ENCODE measurements at places on chromosomes 2 and 18.
A peak's percentile ranks its signal among the peaks of the same experiment; 100 is the strongest.

- peak; percentile 0 for DNase-seq
These were observed 5.3 kb upstream of the MC4R start for GRCh38 chr18:60377778-60378469.

DNA sequence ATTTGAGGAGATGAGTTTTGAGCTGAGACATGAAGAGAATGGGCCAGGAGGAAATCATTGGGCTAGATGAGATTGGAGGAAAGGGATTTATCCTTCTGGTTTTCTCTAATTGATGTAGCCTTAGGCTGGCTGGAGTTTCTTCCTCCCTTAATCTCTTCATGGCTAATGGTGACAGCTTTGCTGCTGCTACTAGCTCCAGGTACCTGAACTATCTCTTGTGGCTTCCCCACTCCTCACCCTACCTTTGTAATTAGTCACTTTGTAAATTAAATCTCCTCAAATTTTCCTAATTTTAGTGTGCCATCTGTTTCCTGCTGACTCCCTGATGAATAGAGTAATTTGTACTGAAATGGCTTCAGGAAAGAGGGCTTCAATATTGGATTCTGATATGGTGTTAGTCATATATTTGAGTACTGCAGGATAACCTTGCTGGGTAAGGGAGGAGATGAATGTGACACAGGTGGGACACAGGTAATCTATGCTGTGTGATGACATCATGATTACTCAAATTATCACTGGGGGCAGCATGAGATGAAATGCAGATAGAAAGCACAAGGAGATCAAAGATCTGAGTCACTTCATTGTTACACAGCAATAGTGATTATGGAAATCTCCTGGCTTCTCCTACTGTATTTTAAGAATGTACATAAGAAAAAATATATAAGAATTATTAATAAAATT is 1134.1 kb upstream of the DDX18 start:
- DNase-seq = no peak

DNA sequence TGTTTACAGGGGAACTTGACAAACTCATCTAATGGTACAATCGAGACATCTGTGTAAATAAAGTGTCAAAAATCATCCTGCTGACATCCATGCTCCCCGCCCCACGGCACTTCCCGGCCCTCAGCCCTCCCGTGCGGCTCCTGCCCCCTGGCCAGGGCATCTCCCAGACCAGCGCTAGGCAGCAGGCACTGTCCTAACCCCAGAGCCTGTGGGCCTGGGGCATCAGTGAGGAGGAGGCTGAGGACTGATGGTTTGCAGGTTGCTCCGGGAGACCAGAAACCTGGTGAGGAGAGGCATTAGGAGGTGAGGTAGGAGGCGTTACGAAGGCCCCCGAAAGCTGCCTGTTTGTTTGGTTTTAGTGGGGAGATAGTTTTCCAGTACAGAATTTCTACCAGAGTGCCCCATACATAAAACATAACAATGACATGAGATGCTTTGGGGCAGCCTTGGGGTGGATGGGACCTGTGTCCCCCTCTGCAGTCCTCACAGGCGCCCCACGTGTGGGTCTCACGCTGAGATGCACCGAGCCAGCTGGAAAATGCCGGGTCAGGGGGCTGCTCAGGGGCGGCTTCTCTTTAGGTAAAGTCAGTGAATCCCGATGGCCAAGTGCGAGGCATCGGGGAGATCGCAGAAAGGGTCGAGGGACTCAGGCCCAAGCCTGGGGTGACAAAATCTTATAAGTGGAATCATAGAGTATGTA is 114.2 kb downstream of the RTP5 start:
- no peak for DNase-seq

DNA sequence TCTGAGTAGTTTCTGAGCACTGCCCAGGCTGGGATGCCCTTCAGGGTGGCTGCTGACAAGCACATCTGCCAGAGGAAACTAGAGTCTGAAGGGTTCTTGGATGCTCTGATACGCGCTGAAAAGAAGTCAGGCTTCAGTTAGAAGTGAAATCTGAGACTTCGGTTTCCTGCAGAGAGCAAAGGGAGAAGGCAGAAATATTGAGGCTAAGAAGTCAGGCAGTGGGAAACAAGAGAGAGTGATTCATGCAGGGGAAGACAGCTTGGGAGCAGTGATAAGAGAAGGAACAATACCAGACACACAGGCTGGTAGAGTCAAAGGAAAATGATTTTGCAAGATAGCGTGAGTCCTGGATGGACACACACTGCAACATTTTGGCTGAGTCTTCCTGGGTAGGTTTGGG is 51.0 kb upstream of the BOD1L2 start:
- DNase-seq = no peak

DNA sequence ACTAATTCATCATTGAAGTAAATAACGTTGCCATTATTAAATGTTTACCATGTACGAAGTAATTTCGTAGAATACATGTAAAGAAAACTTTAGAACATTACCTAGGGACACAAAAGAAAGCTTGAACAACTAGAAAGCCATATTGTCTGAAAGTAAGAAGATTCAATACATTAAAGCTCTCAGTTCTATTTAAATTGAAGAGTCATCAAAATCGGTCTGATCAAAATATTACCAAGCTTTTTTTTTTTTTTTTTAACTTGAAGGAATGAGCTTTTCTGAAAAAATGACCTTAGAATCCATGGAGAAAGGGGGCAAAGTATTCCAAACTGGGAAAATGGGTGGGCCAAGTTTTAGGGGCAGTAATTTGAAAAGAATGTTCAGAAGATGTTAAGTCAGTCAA is 300.8 kb downstream of the GPD2 start:
- no peak for DNase-seq

All from fibroblast of villous mesenchyme (primary cell).